ENCODE measurements at places on chromosomes 1 and 21.

DNA sequence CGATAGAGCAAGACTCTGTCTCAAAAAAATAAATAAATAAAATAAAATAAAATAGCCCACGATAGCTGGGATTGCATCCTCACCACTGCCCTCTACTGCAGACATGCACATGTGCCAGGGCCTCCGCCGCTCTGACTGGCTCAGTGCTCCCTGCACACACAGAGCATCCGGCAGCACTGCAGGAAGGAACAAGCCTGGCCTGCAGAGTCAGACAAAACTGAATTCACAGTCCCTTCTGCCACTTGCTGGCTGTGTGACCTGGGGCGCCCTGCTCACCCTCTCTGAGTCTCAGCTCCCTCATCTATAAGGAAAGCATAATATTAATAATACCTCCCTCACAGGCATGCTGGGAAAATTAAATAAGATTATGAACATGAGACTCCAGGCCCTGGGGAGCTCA, 35.4 kb downstream of the CSMD2 start:
- DNase-seq = no peak

- peak; percentile 61 for DNase-seq
Measured at GRCh38 chr1:204286831-204287421, 72.8 kb downstream of the PLEKHA6 start.

GRCh38 chr1:221740369-221740992, 1.4 kb downstream of the DUSP10 start:
- DNase-seq = no peak

DNA sequence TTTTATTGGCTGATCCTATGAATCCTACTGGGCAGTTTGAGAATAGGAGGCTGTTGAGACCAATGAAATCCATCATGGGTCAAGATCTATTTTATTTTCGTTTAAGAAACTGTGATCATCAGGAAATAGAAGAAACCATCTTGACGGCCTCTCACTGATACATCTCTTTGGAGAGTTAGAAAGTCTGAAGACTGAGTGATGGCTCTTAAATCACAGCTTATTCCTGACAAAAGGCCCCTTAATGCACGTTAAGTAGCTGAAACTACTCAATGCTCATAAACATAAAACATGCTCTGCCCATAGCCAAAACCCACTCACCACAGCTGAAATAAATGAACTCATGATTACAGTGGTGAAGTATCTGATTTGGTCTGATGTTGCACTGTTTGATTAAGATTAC, 784.5 kb upstream of the NEGR1 start:
- DNase-seq = no peak

DNA sequence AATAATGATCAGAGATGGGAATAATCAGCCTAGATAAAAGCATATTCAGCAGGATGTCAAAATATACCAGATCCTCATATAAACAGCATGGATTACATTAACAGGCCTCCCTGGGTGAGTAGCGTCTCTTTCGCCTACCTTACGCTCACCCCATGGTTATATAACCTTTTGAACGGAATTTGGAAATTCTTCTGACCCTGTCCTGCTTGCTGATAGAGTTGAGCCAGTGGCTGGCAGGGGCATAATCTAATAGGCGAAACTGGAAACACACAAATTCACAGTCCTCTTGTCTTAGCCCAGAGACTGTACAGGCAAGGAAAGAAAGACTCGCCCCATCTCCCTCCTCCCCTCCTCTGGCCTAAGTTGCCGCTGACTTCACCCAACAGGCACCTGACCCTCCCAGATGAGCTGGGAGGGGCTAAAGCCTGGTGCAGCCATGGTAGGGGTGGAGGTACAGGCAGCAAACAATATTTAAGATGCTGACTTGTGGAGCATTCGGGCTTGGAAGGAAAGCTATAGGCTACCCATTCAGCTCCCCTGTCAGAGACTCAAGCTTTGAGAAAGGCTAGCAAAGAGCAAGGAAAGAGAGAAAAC, at the start of gene ANGPTL7:
TSS of gene ANGPTL7 (plus strand) at position 498 of the 594 bp plus-strand sequence. CDS start 225 bp downstream, outside the sequence.
- DNase-seq = no peak

GRCh38 chr21:22993144-22993543, 1994.9 kb downstream of the NCAM2 start:
- DNase-seq = no peak

DNA sequence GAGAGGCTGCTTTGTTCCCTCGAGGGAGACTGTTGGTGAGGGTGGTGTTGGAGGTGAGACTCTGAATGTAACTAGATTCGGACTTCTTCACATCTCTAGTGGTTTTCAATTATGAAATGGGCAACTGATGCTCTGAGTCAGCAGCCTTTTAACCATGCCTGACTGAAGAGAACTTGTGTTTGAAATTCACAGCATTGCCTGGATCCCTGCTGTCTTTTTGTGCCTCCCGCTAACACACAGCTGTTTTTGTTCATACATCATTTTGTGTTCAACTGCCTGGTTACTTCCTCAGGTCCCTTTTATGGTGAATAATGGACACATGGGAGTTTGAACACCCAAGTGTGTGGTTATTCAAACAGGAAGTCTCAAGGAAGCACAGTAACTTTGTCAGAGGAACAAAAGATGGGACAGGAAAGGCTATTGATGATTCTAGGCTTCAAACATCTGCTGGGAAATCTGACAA, 16.8 kb downstream of the LAMC1 start:
- no peak for DNase-seq

GRCh38 chr1:110600716-110601115, 5.4 kb downstream of the KCNA2 start:
- DNase-seq = no peak

- DNase-seq = no peak
Measured at GRCh38 chr1:93669369-93669768, 12.3 kb downstream of the BCAR3 start.

GRCh38 chr1:200328379-200328778, 81.5 kb downstream of the ZNF281 start:
- no peak for DNase-seq

- no peak for DNase-seq
Measured at GRCh38 chr1:184941410-184941733, 32.9 kb downstream of the NIBAN1 start.

GRCh38 chr1:28812669-28813468, 899 bp downstream of the OPRD1 start:
- DNase-seq = no peak

DNA sequence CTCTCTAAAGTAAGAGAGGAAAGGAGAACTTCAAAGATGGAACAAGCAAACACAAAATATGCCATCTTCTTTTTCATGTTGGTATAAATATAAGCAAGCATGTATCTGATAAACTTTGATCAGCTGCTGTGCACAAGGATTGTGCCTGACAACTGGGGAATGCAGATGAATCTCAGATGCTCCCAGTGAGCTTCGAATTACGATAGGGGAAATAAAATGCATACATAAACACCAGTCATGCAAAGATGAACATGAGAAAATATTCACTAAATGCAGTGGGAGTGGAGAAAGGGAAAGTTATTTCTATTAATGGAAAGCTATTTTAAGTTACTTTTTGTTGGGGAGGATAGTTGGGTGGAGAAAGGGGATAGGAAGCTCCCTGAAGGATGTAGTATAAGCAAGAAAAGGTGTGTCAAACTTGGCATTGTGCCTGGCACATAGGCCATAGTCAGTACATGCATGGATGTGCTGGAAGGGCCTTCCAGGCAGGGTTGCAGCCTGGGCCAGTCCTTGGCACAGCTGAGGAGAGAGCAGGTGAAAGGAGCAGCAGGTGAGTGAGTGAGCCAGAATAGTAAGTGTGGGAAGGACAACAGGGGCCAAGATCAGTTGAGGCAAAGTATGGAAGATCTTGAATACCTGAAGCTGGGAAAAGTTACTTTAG, 57.8 kb upstream of the PGD start:
- no peak for DNase-seq

DNA sequence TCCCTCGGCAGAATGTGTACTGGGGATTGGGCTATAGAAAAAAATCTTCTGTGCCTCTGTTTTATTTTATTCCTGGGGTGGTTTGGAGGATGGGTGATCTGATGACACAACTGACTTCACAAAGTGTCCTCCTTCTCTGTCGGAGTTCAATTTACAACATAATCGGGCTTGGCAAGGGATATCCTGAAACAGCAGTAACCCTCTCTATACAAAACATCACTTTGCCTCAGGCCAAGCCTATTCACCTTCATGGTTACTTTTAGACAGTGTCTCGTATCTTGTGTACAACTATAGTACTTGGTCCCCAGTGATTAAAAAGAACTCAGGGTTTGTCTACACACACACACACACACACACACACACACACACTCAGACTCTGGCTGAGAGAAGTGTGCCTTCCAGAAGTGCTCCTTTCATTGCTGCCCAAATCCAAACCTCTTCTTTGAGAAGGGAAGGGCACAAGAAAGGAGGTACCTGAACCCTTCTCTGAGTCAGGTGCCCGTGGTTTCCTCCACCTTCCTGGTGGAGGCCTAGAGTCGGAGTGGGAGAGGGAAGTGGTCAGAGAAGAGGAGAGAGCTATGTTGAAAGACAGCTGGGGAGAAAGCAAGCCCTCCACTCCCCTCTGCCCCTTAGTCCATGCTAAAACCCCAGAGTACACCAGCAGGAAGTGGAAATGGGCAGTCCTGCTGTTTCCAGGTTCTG, 62.4 kb upstream of the POU2F1 start:
- DNase-seq = no peak

GRCh38 chr1:198577444-198577843, 37.0 kb upstream of the ATP6V1G3 start:
- no peak for DNase-seq

- DNase-seq = no peak
Measured at GRCh38 chr1:214418391-214418790, 133.0 kb downstream of the PTPN14 start.

DNA sequence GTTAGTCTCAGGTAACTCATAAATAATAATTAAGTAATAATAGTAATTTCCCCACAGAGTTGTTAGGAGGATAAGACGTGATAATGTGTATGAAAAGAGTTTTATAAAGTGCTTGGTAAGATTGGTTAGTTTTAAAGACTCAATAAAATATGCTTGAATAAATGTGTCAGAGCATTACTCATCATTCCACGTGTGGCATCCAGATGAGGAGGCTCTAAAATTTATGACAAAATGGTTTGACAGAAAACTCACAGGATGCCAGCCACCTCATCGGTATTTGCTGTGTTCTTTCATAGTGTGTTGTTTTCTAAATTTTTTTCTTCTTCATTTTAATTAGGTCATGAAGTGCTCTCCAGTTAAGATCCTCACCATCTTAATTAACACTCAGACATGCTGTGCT, 19.1 kb upstream of the SPAG17 start:
- DNase-seq = no peak

- DNase-seq = no peak
Measured at GRCh38 chr1:166089804-166090203, 77.0 kb downstream of the FAM78B start.

DNA sequence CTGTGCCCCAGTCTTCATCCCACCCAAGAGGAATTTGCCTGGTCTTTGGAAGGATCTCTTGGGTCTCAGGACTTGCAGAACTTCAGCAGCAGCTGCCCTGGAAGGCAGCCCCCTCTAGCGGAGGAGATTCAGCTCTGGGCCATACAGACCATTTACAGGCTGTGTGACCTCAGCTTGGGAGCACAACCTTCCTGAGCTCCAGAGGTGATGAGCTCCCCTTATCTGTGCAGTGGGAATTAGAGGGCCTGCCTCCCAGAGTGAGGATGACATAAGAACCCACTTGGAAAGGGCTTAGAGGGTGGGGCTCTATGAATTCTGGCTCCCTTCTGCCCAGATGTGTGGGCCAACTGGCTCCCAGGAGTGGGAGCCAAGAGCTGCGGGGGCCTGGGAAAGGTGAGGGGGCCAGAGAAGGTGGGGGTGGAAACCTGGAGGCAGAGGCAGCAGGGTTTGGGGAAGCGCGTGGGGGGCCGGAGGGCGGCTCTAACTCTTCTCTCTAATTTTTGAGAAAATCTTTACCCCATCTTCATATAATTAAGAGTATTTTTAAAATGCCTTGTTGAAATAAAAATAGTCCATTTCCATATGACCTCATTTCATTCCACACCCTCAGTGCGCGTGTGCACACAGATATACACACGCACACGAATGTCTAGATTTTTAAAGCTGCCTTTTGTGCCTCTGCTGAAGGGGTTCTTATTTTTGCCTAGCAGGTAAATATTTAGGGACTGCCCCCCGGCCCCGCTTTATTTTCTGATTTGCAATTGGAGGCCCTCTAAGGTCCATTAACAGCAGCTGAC, 21.5 kb downstream of the EPHB2 start:
- no peak for DNase-seq

- DNase-seq = no peak
Measured at GRCh38 chr1:48058135-48059025, 61.2 kb upstream of the TRABD2B start.
